ENCODE measurements at places on chromosomes 6 and 20.

DNA sequence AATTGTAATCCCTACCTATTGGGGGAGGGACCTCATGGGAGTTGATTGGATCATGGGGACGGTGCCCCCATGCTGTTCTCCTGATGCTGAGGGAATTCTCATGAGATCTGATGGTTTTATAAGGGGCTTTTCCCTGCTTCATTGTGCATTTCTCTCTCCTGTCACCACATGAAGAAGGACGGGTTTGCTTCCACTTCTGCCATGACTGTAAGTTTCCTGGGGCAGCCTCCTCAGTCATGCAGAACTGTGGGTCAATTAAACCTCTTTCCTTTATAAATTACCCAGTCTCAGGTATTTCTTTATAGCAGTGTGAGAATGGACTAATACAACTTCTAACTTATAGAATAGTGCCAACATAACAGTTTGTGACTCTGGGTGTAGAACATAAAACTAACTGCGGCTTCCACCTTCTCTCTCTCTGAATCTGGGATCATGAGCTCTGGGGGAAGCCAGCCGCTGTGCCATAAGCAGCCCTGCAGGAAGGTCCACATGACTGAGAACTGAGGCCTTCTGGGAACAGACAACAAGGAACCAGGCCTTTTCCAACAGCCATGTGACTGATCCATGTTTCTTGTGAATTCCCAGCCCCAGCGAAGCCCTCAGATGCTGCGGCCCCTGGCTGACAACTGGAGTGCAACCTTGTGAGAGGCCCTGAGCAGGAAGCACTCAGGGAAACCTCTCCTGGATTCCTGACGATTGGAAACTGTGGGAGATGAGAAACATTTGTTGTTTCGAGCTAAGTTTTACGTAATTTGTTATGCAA, 3.4 kb upstream of the HLA-A start:
- no peak for DNase-seq

DNA sequence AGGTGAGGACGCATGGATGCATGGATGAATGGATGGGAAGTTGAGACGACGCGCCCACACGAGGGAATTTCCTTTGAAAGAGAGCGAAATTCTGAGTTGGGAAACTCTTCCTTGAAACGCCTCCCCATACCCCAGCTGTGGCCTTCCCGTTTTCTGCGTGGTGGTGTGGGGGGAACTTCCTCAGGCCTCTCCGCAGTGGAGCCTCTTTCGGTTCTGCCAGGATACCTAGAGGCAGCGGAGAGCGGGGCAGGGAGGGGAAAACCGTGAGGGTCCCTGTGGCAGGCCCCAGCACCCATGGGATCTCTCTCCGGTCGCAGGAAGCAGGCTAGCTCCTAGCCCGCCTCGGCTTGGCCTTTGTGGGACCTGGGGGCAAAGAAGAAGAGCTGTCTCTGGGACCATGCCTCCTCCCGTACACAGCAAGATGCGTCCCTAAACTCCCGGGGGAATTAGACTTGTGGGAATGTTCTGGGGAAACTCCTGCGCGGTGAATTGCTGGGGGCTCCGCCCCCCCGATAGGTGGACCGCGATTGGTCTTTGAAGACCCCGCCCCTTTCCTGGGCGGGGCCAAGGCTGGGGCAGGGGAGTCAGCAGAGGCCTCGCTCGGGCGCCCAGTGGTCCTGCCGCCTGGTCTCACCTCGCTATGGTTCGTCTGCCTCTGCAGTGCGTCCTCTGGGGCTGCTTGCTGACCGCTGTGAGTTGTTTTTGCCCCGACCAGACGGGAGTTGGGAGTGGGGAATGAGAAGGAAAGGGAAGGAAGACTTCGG, at the start of gene CD40:
Gene CD40, plus strand, starts transcription at position 611 of the 764 bp plus-strand sequence. Its CDS starts 30 bp downstream, at position 641.
- peak; percentile 95 for DNase-seq

DNA sequence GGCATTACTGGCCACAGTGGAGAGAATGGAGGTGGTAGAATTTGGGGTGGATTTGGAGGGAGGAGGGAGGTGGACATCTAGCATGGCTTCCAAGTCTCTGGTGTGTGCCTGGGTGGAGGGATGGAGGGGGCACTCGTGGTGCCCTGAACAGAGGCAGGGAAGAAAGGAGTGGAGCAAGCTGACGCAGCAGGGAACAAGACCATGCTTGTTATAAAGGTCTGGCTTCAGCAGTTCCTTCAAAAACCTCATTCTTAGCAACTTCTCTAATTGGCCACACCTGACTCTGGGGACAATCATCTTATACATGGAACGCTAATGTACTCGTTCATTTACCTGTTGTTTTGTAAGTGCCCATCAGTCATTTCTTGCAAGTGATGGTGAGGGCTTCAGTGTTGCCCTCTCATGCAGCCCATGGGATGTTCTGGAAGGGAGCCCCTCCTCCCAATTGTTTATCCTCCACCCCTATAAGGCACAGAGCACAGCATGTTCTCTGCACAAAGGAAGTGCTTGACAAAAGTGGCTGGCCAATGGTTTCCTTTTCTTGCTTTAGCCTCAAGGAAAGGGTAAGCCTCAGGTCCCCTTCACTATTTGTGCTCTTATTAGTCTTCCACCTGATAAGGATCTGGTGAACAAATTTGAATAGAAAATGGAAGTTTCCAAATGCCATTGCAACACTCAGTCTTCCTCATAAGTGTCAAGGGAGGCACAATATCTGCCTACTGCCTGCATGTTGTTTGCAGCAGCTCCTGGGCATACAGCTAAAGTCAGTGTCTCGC, 39.3 kb downstream of the GFOD1 start:
- no peak for DNase-seq

DNA sequence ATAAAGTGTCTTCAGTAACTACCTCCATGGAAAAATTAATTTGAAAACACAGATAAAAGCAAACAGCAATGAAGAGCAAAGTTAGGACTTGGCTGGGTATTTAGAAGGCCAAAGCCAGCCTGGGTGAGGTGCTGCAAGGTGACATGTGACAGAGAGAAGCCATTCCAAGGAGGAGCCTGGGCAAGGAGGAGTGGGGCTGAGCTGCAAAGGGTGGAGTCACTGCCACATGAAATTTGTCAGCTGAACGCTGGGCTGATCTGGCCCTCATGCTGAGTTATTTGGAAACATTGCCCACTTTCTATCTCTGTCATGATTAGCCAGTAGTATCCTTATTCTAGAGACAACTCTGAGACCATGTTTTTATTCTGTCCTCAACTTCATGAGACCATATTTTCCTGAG, 76.3 kb downstream of the PERP start:
- DNase-seq, result no peak

DNA sequence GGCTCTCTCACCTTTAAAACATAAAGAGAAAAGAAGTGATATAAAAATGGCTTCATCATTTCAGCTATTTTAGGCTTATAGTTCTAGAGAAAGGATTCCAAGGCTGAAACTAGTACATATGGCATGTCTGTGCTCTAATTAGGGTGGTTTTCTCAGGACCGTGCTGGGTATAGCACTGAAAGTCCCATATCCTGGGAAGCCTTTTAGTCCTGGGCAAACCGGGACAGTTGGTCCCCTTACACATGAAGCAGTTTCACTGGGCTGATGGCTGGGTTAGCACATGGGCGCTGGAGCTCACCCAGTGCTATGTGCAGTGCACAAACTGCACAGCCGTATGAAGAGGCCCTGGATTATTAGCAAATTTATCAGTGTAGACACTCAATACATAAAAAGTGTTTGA, 110.5 kb downstream of the SGK1 start:
- no peak for DNase-seq

- no peak for DNase-seq
These were observed 682.8 kb downstream of the KIF16B start for GRCh38 chr20:15890407-15890982.

DNA sequence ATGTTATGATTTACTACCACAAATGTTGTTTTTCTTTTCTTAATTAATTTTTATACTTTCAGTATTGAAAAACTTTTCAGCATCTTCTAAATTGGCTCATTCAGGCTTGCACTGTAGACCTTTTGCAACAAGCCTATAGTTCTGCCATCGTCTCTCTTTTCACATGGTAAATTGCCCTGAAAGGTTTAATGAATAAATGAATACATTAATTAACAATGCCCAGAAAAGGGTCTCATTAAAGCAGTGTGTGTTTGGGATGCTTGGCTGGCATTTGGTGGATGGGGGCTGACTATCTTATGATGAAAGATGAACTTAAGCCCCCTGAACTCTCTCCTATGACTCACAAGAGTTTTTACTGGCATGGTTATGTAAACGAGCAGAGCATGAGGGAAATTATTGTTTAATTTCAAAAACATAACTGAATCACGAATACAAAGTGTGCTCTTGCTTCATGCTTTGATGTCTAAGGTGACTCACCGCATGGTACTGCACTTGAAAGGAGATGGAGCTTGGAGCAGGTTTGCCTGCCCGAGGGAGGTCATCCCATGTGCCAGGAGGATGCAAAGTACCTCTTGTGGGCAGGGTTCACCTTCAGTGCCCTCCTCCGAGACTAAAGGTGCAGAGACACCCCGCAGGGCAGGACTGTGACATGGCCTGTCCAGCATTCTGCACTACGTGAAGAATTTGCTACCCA, 13.8 kb upstream of the PCK1 start:
- peak; percentile 51 for DNase-seq

DNA sequence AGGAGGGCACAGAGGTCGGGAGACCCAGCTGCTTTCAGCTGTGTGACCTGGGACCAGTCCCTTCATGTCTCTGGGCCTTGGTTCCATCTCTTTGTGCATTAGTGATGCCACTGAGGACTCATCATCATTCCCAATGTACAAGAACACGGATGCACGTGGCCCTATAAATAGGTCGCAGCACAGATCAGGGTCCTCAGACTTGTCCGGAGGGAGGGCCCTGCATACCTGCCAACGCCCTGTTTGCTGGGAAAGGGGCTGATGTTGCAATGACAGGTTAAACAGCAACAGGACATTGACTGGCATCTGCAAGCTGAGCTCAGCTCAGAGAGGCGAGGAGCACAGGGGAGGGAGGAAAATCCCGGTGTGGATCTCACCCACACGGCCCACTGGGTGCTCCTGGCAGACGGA, 21.8 kb downstream of the TGM2 start:
- no peak for DNase-seq

GRCh38 chr6:75611011-75611701, 9.5 kb downstream of the SENP6 start:
- DNase-seq, result no peak

GRCh38 chr6:72916298-72916697, 294.4 kb downstream of the KCNQ5 start:
- DNase-seq, result peak; percentile 21

DNA sequence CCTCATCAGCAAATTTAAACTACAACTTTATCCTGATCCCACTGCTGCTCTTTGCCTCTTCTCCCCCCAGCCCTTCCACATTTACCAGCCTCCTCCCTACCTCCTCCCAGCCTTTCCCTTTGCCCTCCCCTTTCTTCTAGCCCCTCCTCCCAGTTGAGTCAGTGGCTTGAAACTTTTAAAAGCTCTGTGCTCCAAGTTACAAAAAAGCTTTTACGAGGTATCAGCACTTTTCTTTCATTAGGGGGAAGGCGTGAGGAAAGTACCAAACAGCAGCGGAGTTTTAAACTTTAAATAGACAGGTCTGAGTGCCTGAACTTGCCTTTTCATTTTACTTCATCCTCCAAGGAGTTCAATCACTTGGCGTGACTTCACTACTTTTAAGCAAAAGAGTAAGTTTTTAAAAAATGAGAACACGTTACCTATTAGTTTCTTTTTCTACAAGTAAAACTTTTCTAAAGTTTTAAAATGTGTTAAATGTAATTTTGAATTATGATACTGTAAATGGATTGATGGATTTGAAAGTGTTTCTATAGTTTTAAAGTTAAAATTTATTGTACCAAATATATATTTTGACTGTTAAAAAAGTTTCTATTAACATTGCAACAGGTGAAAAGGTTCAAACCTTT, at the start of gene GJA1:
Gene GJA1, plus strand, starts transcription at position 203 of the 626 bp plus-strand sequence. CDS start 11,202 bp downstream, outside the sequence.
- DNase-seq, result no peak

DNA sequence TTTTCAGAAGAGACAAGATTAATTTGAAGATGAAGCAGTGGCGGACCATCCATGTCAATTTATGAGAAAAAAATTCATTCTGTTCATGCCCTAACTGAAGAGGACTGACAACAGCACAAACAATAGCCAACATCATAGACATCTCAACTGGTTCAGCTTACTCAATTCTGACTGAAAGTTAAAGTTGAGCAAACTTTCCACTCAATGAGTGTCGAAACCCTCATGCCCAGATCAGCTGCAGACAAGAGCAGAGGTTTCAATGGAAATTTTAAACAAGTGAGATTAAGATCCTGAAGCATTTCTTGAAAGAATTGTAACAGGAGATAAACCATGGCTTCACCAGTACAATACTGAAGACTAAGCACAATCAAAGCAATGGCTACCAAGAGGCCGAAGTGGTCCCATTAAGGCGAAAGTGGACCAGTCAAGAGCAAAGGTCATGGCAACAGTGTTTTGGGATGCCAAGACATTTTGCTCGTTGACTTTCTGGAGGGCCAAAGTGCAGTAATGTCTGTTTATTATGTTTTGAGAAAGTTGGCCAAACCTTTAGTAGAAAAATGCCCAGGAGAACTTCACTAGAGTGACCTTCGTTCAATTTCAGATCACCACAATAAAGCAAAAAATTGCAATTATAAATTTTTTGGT, 6.1 kb upstream of the SFT2D1 start:
- no peak for DNase-seq

DNA sequence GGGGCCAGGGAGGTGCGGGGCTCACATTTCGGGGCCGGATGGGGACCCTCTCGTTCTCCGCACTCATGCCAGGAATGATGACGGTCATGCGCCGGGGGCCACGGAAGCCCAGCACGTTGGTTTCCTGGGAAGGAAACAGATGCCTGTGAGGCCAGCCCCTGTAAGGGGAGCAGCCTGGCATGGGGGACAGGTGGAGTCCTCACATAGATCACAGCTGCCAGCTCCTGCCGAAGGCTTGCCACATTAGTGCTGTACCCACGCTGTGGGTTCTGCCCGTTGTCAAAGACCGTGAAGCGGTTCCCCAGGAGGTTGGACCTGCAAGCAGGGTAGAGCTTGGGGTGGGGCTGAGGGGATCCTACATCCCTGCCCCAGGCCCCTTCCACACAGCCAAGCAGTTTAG, 6.7 kb upstream of the TEAD3 start:
- no peak for DNase-seq

GRCh38 chr20:3678856-3679720, 2.7 kb downstream of the ADAM33 start:
- DNase-seq, result no peak

- no peak for DNase-seq
These were observed 144.5 kb downstream of the SMOC2 start for GRCh38 chr6:168585441-168585840.

GRCh38 chr6:42046464-42047212, 3.7 kb upstream of the TAF8 start:
- no peak for DNase-seq
